SK-N-DZ (cell line): ENCODE measurements at places on chromosomes 11 and 22.
A peak's percentile ranks its signal among the peaks of the same experiment; 100 is the strongest.

DNA sequence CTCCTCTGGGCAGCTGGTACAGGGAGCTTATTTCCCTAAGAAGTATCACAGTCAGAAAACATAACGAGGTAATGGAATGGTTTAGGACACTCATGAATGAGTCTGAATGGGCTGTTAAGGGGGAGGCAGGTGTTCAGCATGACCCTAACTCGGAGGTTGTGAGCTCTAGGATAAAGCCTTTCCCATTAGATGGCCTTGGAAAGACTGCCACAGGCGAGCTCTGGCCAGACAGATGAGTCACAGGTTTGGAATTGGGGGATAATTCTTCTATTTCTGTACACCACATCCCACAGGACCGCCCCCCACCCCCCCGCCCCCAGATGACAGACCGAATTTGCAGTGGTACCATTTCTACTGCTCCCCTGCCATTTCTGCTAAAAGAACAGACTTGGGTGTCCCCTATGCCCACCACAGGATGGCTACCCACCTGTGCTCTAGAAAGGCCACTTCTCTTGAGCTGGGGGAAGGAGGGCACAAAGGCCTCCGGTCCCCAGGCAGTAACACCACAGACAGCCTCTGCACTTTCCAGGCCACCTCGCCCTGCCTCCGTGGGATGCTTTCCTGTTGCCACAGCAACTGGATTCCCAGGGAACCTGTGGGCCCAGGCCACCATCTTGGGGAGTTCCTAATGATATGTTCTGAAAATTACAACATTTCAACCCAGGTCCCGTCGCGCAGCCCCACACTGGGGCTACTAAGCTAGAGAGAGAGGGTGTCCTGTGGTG is 76.7 kb downstream of the TRIM29 start:
- DNase-seq: no peak

- DNase-seq: no peak
Measured at GRCh38 chr11:11709447-11710239, 87.8 kb upstream of the GALNT18 start.

GRCh38 chr11:1701091-1701807 is 4.3 kb downstream of the KRTAP5-6 start:
- no peak for DNase-seq

- DNase-seq: peak; percentile 41
Measured at GRCh38 chr11:41947392-41947791, 487.9 kb upstream of the LRRC4C start.

DNA sequence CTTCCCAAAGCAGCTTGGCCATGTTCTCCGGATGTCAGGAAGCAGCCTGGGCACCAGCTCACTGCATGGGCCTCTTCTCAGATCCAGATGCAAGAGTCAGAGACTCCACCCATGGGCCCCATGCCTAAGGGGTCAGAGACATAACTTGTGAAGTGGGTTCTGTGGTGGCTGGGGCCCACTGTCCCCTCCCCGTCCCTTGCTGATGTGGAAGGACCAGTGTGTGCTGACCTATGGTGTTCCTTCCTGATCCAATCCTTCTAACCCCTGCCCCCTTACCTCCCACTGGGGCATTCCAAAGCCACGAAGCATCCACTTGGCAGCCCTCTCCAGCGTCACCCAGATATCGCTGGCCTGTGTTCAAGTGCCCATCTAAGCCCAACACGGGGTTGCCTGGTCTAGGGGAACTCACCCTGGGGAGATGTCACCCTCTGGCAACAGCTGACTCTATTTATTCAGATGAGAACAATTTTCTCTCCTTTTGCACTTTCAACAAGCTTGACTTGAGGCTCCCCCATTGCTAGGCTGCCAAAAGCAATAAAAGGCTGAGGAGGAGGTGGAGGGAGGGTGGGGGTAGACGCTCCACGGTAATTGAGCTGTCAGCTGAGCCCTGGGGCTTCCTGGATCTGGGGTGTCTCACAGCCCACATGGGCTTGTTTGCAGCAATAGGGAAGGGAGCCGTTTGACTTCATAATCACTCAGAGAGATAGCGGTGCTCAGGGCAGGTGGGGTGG is 158.5 kb downstream of the ADAMTS15 start:
- DNase-seq: no peak

DNA sequence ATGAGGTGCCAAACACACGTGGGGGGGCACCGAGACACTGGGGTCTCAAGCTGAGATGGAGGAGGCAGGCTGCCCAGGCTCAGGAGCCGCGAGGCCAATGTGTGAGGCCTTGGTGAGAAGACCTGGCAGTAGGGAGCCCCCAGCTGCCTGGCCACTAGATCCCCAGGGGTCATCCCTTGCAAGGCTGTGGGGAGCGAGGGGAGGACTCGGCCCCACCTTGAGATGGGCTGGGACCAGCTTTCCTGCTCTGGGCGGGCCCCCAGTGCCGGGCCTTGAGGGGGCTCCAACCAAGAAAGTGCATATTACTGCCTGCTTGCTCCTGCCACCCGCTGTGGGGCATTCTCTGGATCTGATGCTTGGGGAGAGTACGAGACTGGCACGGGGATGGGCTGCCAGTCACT is 107.0 kb downstream of the CTTN start:
- no peak for DNase-seq

DNA sequence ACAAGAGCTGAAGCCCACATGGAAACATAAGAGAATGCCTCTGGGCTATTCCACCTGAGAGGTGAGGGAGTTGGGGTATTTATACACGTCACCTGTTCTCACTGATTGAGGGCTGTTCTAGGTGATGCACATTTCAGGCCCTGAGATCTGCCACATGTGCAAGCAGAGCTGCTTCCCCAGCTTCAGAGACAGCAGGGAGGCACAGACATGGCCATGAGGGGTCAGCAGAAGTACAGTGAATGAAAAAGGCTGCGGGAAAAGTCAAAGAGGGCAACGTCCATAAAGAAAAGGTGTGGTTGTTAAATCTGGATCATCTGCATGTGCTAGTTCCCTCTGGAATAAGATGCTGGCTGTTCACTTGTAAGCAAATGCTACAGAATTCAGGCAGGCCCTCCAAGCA is 75.4 kb downstream of the GAB4 start:
- DNase-seq: peak; percentile 17

- no peak for DNase-seq
Measured at GRCh38 chr11:70539360-70540095, 141.2 kb downstream of the CTTN start.

GRCh38 chr22:32307055-32307454 is 50.6 kb upstream of the RFPL3 start:
- DNase-seq: no peak

- DNase-seq: no peak
Measured at GRCh38 chr11:61533401-61533800, 24.9 kb downstream of the LRRC10B start.
